ENCODE measurements at places on chromosomes 1 and 21. TPM values are rescaled to one million over a fixed set of nuclear protein-coding genes. Genes with fewer than 3 reads are reported as not detected.

DNA sequence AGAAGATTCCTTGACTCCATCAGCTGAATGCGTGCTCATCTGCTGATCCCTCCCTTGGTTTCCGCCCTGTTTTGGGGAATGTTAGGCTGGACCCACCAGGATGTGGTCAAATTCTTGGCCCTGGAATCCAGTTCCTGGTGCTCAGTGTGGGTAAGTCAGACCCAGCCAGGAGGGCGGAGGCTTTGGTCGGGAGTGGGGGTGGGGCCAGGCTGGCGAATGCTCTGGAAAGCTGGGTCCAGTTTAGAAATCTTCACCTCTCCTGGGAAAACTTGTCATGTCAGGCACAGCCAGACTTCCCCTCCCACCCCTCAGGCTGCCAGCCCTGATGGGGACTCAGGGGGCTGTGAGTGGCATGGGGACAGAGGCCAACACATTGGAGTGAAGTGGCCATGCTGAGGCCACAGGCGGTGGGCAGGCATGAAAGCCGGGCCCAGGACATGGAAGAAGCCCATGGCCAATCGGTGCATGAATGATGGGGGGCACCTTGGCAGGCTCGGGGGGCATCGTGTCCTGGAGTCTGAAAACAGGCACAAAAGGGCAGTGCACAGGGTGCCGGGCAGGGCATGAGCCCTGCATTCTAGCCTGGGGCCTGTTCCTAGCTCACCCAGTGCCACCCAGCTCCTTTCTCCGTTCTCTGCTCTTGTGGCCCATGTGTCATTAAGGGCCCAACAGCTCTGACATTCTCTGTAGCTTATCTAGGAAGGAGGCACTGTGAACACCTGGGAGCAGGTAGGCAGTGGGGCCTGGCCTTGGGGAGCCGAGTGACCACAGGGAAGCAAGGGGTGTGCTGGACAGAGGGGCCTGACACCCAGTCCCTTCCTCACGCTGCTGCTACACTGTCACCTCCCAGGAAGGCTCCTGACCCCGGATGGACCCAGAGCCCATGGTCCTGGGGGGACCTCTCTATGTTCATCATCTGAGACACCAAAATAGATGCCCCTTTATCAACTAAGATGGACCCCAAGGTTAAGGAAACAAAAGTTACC is 14.6 kb upstream of the PADI1 start:
- DNase-seq: no peak

- no peak for DNase-seq
Measured at GRCh38 chr1:204261746-204262505, 48.1 kb upstream of the GOLT1A start.

Gene VWA1
- 39.3 TPM for total RNA-seq

GRCh38 chr1:14968251-14968851 is 185.2 kb upstream of the TMEM51 start:
- DNase-seq: peak; percentile 81

Gene LIX1L
- 28.3 TPM for total RNA-seq

DNA sequence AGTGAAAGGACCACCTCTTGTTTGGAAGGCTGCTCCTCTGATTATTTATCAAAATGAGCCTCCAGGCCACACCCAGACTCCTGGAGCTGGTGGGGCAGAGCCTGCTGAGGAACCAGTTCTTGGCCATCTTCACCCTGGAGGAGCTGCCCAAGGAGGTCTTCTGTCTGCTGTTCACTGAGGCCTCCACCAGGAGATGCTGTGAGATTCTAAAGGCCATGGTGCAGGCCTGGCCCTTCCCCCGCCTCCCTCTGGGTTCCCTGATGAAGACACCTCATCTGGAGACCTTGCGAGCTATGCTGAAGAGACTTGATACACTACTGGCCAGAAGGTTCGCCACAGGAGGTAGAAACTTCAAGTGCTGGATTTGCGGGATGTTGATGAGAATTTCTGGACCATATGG is 61.7 kb upstream of the GJA8 start:
- DNase-seq: no peak

- no peak for DNase-seq
Measured at GRCh38 chr21:35032474-35033263, 16.4 kb downstream of the RUNX1 start.

GRCh38 chr21:26125433-26126167 is 45.0 kb downstream of the APP start:
- no peak for DNase-seq

DNA sequence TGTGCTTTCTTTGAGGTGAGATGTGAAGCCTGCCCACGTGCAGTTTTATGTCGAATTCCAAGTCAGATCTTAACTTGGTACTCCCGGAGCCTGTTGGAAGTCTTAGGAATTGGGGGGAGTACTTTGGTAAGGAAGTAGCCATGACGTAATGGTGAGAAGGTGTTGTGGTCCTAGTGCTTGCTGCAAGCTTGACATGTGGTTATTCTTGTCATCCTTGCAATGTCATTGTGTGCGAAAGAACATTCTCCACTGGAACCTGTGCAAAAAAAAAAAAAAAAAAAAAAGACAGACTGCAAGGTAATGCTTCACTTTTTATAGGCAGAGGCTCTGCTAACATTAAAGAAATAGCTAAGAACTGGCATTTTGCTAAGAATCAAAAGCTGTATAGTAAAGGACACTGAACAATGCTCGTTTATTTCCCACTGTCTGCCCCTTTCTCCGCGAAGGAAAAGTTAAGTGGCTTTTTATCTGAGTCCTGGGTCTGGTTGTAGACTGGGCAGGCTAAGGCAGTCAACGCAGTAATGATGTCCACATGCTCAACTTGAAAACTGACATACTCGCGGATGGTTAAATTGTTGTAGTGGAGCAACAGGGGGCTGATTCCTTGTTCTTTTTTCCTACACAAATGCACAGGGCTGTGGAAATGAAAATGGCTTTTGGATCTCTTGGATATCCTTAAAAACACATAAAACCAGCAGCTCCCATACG is 2.1 kb downstream of the KAZN start:
- peak; percentile 32 for DNase-seq

Gene LAMC2
- 11.8 TPM for total RNA-seq

GRCh38 chr1:225877580-225877979 is 4.6 kb downstream of the TMEM63A start:
- DNase-seq: peak; percentile 81

- DNase-seq: peak; percentile 83
Measured at GRCh38 chr1:32240140-32240951, 6.7 kb upstream of the FAM167B start.

DNA sequence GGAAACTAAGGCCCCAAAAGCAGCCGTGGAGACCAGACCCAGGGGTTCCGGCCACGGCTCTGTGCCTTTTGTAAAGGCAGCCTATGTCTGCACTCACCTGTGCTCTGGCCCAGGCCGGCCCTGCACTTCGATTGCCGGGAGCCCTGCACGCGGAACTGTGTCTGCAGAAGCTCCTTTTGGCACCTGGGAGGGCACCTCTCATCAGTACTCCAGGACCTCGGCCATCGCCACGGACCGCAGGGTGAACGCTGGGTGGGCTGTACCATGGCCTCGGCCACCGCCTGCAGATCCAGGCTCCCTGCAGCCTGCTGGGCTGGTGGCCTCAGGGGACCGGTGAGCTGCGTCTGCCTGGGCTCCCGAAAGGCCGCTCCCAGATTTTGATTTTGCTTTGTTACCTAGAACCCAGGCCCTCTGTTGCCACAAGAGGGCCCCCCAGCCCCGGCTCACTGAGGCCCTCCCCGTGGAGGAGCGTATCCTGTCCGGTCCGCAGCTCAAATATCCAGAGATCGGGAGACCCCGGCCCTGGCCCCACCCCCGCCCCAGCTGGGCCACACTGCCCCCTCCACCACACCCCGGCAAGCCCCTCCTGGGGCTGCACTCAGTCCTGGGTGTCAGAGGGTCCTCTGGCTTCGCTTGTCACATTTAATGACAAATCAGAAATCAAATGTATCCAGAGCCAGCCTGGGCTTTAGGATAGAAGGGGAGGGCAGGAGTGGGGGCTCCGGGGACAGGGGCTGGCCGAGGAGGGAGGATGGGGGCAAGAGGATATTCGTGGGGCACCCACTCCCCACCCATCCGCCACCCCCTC is 60.2 kb upstream of the PDE9A start:
- DNase-seq: peak; percentile 85

GRCh38 chr21:44914176-44914874 is 6.4 kb downstream of the ITGB2 start:
- DNase-seq: no peak

Gene STXBP3
- total RNA-seq: 59.8 TPM

DNA sequence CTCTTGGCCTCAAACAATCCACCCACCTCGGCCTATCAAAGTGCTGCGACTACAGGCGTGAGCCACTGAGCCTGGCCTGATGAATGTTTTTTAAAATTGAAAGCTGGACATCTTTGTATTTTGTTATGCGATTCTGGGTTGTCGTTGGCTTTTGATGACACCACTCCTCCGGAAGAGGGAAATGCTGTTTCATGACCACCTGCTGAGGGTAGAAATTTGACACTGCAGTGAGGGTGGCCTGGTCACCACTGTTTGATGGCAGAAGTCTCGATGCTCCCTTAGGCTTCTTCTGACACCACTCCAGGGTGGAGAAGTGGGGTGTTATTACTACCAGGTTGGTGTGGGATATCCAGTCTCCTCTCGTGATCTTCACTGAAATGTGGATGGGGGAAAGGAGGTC is 357.2 kb downstream of the RGS7 start:
- DNase-seq: no peak

Gene COL24A1
- 4.9 TPM for total RNA-seq

Gene PYHIN1
- total RNA-seq: 0.21 TPM

DNA sequence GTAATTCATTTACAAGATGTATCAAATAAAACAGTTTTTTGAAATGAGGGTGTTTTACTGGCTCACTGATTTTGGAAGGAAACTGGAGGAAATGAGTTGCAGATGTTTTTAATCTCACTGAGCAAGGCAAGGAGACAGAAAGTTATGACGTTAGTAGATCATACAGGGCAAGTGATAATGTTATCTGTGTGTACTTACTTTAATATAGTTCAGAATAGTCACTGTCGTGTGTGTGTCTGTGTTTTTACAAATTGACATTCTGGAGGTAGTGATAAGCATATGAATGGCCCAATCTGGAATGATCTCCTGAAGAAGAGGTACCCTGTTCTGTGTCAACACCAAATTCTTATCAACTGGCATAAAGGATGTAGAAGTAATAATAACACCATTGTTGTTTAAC is 1.9 kb upstream of the GBP4 start:
- peak; percentile 12 for DNase-seq

- DNase-seq: no peak
Measured at GRCh38 chr1:161778522-161778921, 12.4 kb downstream of the ATF6 start.

GRCh38 chr1:82390627-82391026 is 589.9 kb downstream of the ADGRL2 start:
- DNase-seq: no peak

Gene LRP8
- total RNA-seq: 1.5 TPM

DNA sequence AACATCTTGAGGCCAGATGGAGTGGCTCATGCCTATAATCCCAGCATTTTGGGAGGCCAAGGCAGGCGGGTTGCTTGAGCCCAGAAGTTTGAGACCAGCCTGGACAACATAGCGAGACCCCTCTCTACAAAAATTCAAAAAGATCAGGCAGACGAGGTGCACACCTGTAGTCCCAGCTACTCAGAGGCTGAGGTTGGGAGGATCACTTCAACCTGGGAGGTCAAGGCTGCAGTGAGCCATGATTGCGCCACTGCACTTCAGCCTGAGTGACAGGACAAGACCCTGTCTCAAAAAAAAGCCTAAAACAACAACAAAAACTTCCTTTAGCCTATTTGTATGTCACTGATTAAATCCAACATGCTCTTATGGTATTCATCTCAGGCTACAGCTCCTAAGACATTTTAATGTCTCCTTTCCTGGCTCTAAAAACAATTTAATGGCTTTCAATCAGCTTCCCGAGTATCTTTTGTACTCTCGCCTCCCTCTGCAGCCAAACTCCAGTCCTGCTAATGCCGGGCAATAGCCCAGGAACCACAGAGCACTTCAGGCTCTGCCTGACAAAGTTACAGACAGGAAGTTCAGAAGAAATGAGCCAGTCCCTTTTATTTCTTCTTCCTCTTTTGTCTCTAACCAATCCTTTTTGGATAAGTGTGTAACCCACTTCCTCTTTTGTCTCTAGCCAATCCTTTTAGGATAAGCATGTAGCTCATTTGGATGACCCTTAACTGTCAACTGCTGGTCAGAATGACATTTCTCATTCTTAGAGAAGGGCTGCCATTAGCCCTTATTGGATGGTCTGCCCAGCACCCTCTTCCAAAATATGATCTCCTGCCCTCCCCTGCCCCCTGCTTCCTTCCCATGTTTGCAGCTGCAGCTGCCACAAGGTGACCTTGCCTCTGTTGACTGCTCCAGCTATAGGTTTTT is 6.6 kb upstream of the DOP1B start:
- peak; percentile 53 for DNase-seq

GRCh38 chr1:22738522-22738921 is 27.9 kb downstream of the EPHB2 start:
- DNase-seq: no peak

- DNase-seq: peak; percentile 62
Measured at GRCh38 chr1:110087812-110088738, 17.6 kb upstream of the ALX3 start.

DNA sequence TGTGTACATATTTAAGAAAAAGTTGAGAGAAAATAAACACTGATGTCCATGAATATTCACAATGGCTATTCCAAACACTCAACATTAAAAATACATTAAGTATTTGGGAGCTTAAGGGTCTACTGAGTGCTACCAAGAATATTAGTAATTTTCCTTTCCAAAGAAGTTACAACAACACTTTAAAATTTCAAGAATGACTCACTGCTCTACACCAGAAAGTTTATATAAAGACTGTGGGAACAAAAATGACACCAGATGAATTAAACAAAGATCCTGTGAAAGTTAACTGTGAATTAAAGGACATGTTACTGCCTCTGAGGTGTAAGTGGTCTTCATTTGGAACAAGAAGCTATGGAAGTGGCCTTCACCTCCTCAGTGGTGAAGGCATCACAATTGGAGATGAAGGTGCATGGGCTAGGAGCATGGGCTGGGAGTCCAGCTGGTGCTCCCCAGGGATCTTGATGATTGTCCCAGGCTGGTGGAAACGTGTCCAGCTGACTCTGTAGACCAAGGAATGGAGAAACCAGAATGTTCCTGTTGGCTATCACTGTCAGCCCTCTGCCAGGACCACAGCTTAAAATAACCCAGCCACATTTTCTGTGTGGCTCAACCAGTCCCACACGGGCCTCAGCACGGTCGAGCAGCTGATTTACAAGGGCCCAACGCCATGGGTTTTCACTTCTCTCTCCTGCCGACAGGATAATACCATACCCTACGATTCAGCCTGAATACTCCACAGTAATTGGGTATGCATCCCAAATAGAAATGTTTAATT is 28.8 kb downstream of the TAF5L start:
- peak; percentile 6 for DNase-seq

Gene DNALI1
- 1.6 TPM for total RNA-seq

DNA sequence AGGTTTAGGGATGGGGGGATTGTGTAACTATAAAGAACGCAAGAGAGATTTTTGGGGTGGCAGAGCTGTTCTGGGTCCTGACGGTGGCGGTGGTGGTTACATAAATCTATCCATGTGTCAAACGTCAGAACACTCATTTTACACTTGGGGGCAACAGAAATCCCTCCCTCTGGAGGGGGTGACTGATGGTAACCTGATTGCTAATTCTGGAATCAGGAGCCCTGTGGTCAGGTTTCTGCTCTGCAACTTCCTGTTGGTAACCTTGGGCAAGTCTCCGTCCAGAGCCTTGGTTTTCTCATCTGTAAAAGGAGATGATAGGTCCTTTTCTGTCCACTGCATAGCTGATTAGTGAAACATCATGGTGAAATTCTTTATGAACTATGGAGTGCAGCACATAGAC is 40.9 kb downstream of the ALPL start:
- DNase-seq: no peak

- no peak for DNase-seq
Measured at GRCh38 chr21:42308161-42308913, 6.9 kb downstream of the TFF3 start.

Data from tongue (tissue), 3 donors.